ENCODE measurements at places on chromosomes 2 and 18.
A peak's percentile ranks its signal among the peaks of the same experiment; 100 is the strongest.

DNA sequence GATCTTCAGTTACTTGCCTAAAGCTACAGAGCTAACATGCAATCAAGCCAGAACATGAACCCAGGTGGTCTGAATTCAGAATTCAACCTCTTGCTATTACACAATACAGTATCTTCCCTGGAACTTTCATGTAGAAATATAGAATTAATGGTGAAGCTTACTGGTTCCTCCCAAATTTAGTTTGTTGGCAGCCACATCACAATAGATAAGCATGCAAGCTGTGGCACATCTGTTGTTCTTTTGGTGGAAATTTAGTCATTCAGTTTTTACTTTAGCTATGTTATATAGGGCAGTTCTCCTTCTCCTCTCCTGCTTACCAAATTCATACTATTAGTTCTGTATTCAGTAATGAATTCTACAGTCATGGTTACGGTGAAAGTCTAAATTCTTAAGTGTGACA is 101.0 kb upstream of the RNF152 start:
- DNase-seq = no peak

GRCh38 chr2:190863946-190864345 is 16.7 kb upstream of the GLS start:
- DNase-seq = no peak

DNA sequence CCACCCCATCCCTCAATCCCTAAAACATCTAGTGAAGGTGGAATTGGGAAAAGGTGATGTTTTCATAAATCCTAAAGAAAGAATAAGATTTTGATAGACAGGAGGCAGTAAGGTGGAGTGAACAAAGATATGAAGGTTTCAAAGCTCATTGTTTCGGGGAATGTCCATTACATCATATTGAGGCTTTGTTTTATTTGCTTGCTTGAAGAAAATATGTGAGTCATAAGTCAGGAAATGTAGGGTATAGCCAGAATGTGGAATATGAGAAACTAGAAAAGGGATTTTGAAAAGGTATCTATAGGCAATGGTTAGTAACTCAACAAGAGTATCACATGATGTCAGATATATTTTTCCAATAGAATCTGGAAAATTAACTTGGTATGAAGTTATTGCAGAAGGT is 1178.5 kb upstream of the ACVR2A start:
- no peak for DNase-seq

DNA sequence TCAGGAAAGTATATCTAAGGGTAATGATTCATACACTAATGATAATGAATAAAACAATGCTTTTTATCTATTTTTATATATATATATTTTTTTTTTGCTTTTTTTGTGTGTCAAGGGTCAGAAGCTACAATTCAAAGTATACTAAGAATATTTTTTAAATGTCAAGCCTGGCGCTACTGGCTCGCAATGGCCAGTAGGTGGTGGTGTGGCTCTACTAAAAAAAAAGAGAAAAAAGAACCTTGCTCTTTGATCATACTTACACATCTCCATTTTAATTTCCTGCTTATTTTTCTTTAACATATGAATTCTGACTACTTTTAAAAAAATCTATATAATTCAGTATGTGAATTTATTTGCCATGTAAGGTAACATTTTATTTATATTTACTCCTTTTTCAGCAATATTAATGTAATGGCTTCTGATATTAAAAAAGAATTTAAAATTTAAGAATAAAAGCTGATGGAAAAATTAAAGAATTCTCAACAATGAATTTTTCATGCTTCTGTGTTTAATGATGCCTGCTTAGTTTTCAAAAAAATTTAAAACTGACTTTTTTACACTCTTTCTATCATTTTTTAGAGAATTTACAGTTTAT is 232.9 kb downstream of the GULP1 start:
- DNase-seq = peak; percentile 46

- no peak for DNase-seq
Observed at GRCh38 chr2:176147210-176147799, 4.0 kb upstream of the HOXD4 start.

- no peak for DNase-seq
Observed at GRCh38 chr2:219634171-219634940, 6.9 kb downstream of the SLC4A3 start.

- DNase-seq = no peak
Observed at GRCh38 chr2:171602352-171602751, 80.1 kb downstream of the CYBRD1 start.
